Stimulated activated CD8-positive, alpha-beta memory T cell treated with anti-CD3 and anti-CD28 coated beads, Interleukin-7, amount 100 ng/mL, for 24 hours (primary cell): ENCODE measurements at places on chromosomes 13 and 19.

- no peak for DNase-seq
These were observed at the start of gene MYO1F for GRCh38 chr19:8577247-8577646. TSS of gene MYO1F (minus strand) at chr19:8577442. CDS start at chr19:8577309, 133 bp downstream.

DNA sequence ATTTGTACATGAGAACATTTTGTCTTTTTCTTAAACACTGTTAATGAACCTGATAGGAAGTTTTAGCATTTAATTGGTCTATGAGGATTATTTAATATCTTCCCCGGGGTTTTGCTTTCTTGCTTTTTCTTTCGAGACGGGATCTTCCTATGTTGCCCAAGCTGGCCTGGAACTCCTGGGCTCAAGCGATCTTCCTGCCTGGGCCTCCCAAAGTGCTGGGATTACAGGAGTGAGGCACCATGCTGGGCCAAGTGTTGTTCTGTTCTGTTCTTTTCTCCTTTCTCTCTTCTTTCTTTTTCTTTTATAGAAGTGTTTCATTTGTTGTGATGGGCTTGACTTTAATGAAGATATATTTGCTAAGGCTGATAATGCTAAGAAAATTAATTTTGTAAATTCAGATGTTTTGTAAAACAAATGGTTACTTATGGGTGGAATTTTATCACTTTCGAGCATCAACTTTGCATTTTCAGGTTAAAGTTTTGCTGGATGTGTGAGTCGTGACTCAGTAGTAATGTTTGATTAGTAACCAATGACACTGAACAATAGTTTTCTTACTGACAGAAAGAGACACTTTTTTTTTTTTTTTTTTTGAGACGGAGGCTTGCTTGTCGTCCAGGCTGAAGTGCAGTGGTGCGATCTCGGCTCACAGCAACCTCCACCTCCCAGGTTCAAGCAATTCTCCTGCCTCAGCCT lies 2.2 kb downstream of the PAN3 start:
- no peak for DNase-seq

DNA sequence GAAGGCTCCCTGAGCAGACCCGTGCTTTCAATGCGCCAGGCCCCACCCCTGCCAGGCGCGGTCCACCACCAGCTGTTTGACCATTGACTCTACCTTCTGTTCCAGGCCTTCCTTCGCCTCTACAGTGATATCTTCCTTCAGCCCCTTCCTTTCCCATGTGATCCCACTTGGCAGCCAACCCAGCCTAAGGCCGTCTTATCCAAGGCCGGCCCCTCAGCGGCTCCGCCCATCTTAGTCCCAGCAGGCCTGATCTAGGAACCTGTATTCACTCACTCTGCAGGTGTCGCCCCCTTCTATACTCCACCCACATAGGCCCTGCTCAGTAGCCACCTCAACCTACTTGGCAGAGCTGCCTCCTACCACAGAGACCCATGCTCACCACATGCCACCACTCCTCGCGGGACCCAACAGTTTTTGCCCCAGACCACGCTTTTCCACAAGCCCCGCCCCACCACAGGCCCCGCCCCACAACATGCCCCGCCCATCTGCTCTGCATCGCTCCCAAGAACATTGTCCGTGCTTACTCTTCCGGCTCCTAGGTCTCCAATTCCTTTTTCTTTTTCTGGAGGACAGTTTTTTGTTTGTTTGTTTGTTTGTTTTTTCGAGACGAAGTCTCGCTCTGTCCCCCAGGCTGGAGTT lies 2.9 kb downstream of the RASIP1 start:
- no peak for DNase-seq

GRCh38 chr13:78589206-78589605 lies 14.1 kb downstream of the POU4F1 start:
- DNase-seq: no peak

DNA sequence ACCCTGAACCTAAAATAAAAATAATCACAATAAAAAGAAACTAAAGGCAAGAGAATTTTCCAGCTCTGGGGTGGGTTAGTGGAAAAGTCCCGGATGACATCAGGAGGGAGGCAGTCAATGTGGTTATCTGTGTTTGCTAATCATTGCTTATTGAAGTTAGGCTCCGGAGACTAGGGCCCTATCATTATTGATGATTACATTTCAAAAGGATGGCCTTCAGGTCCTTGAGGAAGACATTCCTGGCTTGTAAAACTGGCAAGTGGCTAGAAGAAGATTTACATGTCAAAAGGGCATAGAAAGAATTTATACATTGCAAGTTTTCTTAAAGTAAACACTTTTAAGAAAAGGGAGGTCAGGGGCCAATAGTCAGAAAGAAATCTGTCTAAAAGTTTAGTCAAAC lies 123.4 kb downstream of the POSTN start:
- DNase-seq: no peak

DNA sequence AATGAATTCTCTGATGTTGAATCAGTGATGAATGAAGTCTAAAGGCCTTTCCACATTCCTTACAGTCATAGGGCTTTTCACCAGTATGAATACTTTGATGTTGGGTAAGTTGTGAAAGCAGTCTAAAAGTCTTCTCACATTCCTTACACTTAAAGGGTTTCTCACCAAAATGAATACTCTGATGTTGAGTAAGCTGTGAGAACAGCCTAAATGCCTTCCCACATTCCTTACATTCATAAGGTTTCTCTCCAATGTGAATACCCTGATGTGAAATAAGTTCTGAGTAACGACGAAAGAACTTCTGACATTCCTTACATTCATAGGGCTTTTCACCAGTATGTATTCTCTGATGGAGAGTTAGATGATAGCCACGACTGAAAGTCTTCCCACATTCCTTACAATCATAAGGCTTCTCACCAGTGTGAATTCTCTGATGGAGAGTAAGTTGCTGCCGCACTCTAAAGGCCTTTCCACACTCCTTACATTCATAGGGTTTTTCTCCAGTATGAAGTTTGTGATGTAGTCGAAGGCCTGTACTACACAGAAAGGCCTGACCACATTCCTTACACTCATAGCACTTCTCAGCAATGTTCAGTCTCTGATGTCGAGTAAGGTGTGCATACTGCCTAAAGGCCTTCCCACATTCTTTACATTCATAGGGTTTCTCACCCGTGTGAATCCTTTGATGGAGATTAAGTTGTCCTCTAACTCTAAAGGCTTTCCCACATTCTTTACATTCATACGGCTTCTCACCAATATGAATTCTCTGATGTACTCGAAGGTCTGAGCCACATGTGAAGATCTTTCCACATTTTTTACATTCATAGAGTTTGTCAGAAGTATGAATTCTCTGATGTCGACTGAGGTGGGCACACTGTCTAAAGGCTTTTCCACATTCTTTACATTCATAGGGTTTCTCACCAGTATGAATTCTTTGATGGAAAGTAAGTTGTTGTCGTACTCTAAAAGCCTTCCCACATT lies 19.9 kb downstream of the ZFP30 start:
- DNase-seq: no peak

DNA sequence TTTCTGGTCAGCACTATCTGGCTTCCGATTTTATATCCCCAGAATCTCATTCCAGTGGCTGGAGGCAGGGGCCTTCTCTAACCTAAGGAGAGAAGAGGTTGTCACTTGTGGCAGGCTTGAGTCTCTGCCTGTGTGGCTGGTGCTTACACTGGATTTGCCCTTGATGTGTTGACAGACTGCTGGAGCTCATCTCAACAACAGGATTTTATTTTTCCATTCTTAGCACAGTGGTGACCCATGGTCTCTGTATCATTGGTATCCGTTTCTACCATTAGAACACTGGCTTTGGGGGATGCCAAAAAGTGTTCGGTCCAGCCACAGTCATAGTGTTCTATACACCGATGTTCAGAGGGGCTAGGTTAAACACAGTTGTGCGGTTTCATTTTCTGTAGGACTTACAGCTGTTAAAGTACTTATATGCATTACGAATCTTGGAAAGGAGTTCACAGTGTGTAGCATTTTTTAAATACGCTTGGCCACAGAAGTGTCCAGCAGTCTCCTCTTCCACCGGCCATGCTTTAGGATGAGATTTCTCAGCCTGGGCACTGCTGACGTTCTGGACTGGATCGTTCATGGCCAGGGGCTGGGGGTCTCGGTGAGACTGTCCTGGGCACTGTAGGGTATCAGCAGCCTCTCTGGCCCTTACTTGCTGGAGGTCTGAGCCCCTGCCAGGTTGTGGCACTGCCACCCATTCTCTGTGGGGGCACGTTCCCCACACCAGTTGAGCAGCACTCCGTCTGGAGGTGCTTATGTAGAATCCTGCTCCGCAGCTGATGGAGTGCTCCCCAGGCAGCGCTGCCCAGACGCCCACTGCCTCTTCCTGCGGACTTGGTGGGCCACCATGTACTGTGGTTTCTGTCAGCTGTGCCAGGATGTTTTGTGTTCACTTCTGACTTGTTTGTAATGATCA lies 41.4 kb upstream of the TEX29 start:
- DNase-seq: no peak

- peak; percentile 19 for DNase-seq
These were observed 5.7 kb upstream of the MRPS31 start for GRCh38 chr13:40776681-40777165.

DNA sequence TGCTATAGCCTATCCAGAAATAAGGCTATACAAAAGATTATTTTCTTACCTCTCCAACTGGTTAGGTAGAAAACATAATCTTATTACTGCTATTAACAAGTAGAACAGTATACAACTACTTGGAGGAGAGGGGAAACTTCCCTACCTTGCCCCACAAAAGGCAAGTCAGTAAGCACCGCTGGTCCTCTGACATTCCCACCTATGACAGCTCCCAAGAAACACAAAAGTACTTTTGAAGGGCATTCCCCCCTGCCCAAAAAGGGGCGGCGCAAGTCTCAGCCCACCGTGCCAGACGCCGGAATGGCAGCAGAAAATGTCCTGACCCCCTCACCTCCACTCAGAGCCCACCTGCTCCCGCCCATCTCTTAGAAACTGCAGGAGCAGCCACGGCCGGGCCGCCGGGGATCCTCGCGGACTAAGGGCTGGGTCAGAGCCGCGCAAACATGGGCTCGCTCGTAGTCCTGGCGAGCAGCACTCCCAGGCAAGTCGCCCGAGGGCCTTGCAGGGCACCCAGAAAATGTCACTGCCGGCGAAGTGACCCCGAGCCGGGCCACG lies 437 bp downstream of the SUCLA2 start:
- no peak for DNase-seq

DNA sequence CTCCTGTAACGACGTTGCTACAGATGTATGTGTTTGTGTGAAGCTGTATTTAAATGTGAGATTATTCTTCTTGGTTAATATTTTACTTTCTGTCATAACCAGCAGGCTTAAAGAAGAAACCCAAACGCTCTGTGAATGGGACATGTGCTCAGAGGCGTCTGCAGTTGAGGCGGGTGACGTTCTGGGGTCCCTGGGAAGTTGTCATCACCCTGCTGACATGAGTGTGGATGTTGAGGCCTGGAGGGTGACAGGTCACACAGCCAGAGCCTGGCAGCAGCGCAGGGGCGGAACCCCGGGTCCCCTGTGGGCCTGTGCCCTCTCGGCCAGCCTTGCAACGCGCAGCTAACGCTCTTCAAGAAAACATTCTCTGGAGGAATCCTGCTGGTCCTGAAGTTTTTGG lies 16.6 kb downstream of the RASA3 start:
- no peak for DNase-seq

- DNase-seq: no peak
These were observed 162.4 kb downstream of the PCDH20 start for GRCh38 chr13:61253105-61253877.

GRCh38 chr19:4327252-4327876 lies 11.3 kb downstream of the STAP2 start:
- DNase-seq: peak; percentile 65

GRCh38 chr19:19524053-19524452 lies 4.7 kb upstream of the YJEFN3 start:
- no peak for DNase-seq

DNA sequence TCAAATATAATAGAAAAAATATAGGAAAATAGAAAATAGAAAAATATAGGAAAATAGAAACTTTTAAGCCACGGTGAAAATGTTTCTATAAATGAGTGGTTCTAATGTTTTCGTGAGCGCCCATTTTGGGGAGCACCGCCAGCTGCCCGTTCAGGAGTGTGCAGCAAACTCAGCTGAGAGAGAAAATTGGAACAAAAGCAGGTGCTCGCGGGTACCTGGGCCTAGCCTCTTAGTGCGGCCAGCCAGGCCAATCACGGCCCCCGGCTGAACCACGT lies 204 bp upstream of the PDX1 start:
- DNase-seq: no peak

GRCh38 chr13:28659621-28659970 lies 666 bp downstream of the POMP start:
- DNase-seq: no peak

DNA sequence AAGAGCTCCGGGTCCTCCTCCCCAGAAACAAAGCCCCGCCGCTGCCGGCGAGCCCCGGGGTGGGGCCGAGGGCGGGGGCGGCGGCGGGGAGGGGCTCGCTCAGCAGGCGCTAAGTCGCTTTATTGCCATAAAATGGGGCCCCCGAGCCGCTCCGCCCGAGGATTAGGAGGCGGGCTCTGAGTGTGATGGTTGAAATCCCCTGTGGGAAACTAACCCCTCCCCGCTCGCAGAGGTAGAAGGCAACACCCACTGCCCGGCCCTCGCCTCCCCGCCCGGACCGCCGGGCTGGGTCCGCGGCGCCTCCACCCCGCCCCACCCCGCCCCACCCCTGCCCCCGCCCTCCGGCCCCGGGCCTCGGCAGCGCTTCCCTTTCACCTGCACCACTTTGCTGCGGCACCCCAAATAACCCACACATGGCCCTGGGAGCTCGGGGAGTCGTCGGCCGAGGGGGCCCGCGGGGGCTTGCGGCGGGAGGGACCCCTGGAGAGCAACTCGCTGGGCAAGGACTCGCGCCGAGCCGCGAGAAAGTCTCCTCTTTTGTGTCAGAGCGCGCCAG lies at the start of gene KLF12:
KLF12 (minus strand) TSS at position 184 of the 556 bp plus-strand sequence.
- DNase-seq: peak; percentile 80

DNA sequence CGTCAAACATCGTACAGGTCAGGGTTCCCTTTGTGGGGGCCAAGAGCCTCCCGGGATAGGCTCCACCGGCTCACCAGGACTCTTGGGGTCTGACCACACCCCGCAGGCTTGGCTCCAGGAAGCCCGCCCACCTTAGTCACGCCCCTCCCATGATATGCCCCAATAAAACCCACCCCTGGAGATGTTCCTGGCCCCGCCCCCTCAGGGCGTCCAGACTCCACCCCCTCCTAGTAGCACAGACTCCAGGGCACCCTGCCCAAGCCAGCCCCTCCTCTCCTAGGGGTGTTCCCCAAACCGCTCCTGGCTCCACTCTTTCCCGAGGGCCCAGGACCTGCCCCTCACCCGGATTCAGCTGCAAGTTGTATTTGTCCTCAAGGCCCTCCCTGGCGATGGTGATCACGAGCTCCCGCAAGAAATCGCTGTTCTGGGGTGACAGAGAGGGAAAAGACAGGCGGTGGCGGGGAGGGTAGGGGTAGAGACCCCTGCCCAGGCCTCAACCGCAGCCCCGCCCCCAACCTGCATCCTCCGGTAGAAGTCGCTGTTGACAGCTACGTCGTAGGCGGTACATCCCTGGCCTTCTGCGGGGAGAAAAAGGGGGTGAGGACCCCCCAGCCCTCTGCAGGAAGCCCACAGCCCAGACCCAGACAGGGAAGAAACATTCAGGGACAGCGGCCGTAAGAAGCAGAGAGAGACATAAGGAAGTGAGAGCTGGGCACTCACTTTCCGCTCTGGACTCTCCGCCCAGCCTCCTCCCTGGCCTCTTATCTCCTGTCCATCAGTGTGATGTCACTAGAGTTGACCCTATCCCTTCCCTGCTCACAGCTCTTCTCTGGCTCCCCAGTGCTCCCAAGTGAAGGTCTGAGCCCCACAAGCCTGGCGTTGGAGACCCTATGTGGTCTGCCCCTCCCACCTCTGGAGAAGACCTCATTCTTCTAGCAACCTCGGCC lies 3.9 kb downstream of the PIH1D1 start:
- no peak for DNase-seq

GRCh38 chr19:48695743-48696352 lies at the start of gene FUT2:
TSS of gene FUT2 (plus strand) at chr19:48695971. CDS start at chr19:48702957, 6,986 bp downstream.
- no peak for DNase-seq
